ENCODE measurements at places on chromosomes 2 and 18. TPM values are rescaled to one million over a fixed set of nuclear protein-coding genes. Genes with fewer than 3 reads are reported as not detected.

Gene CDH7
- not detected for total RNA-seq

Gene ABHD1
- total RNA-seq, result 2.5 TPM

Gene LOXHD1
- total RNA-seq, result 0.25 TPM

Gene TMEM198
- 6.1 TPM for total RNA-seq

Gene SERPINB3
- total RNA-seq, result not detected

Gene LIMS3
- total RNA-seq, result 1.0 TPM

Gene SLC4A3
- total RNA-seq, result 0.05 TPM

Gene POLE4
- 52.0 TPM for total RNA-seq

Measured in motor neuron (in vitro differentiated cells).